Fibroblast of skin of right biceps (primary cell): ENCODE measurements at places on chromosomes 3 and 15.

- DNase-seq, result peak; percentile 90
These were observed 20.6 kb upstream of the PDE8A start for GRCh38 chr15:84961114-84961452.

GRCh38 chr15:27065151-27065550 is 94.2 kb downstream of the GABRG3 start:
- no peak for DNase-seq

DNA sequence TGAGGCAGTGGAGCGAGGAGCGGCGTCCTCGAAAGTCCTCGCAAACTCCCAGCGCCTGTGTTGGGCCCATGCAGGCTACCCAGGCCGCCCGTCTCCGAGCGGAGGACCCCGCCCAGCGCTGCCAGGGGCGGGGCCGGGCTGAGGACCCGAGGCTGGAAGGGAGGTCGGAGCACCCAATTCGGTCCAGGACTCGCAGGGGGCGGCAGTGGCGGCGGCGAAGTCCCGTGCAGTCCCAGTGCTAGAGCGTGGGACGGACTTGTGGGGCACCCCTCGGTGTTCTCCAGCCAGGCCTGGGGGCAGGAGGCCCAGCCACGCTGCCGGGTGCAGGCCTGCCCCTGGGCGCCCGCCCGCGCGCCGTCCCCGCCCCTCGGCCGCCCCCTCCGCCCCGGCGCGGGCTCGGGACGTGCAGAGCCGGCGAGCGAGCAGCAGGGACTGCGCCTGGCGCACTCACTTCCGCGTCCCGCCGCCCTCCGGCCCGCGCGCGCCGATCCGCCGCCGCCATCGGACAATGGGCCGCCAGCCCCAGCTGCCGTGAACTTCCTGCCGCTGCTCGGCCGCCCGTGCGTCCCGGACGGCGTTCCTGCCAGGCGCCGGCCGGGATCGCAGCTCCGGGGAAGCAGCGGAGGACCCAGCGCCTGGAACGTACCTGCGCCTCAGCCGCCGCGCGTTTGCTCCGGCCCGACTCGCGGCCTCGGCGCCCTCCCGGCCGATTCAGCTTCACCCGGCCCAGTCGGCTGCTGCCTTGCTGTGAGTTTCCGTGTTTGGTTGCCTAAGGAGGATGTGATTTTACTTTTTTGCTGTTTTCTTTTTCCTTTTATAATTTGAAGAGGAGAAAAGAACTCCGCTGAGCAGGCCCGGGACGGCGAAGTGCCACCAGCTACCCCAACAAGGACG is 596 bp upstream of the LIMD1 start:
- DNase-seq, result peak; percentile 80

DNA sequence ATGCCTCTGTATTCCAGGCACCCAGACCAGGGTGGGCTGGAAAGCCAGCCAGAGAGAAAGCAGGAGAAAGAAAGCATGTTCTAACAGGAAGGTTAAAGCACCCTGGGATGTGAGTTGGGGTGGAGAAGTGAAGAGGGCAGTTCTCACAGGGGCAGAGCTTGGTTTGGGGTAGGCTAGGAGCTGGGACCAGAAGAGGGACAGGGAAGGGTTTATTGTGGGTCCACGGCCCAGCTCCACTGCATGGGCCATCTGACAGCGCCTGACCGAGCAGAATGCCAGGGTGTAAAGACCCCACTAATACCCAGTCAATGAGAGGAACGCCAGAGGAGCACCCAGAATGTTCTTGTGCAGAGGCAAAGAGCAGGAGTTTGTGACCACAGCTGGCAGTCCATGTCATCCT is 27.1 kb upstream of the MAGEF1 start:
- no peak for DNase-seq

- DNase-seq, result no peak
These were observed 71.8 kb upstream of the HACD2 start for GRCh38 chr3:123656691-123657090.

- no peak for DNase-seq
These were observed 35.1 kb downstream of the CYFIP1 start for GRCh38 chr15:22945071-22945470.

- peak; percentile 96 for DNase-seq
These were observed 26.6 kb downstream of the SEMA7A start for GRCh38 chr15:74406992-74407705.

DNA sequence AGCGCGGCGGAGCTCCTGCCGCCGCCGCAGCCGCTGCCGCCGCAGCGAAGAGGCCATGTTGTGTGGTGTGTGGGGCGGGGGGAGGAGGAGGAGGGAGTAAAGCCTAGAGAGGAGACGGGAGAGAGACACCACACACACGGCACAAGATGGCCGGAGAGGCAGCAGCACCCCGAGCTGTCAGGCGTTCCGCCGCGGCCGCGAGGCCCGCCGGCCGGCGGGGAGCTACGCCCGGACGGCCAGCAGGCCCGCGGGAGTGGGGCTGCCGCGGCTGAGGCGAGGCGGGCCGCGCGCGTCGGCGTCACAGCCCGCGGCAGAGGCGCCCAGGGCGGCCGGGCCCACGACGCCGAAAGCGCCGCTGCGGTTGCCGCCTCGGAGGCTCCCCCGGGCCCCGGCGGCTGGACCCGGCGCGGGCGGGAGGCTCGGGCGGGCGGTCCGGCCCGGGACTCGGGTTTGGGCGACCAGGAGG is 17.4 kb upstream of the CHD2 start:
- no peak for DNase-seq

DNA sequence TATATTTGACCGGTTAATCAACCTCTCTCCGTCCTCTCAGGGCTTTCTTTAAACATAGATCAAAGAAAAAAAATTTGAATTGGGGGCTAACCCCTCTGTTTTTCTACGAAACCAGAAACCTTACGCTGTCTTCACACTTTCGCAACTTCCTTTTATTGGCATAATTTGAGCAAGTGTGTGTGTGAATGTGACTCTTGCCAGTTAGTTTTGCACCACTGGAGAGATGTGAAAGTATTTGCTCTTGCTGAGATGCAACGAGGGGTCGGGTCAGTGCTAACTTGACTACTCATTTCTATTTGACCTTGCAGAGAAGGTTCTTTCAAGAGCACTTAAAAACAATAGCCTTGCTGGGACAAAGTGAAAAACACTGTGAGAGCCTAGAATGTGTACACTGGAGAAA is 81.2 kb downstream of the FAM43A start:
- DNase-seq, result no peak

DNA sequence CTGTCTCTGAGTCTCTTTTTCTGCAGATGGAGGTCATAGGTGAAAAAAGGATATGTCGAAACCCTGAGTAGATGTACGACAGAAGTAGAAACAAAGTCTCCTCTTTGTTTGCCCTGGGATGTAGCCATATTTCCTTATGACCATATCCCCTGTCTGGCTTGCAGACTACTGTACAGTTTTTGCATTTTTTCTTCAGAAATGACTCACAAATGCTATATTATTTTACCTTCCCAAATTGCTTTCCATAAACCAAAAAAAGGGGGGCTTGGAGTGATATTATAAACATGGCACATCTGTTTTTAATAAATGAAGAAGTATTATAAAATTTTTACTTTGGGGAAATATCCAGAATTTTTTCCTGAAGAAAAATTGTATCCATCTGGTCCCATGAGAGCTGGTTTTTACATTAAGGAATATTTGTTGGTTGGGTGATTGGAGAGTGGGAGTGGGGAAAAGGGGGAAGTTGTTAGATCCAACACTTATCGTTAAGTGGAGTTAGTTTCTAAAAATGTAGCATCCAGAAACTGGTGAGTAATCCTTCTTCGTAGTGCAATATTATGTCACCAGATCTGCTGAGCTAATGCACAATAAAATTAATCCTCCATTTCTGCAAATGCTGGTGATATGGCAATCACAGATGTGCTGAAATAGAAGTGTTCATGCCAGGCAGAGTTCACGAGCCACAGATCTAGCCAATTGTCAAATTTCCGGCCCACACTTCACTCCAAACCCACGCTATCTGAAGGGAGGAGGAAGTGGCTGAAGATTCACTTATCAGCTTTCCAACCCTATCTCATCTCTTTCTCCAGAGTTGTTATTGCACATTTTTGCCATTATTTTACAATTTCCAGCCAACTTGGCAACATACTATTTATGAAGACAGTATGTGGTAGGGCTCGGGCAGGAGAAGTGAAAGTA is 313.6 kb upstream of the ATP11B start:
- peak; percentile 78 for DNase-seq

- DNase-seq, result no peak
These were observed 37.4 kb upstream of the P2RY12 start for GRCh38 chr3:151421938-151422337.

DNA sequence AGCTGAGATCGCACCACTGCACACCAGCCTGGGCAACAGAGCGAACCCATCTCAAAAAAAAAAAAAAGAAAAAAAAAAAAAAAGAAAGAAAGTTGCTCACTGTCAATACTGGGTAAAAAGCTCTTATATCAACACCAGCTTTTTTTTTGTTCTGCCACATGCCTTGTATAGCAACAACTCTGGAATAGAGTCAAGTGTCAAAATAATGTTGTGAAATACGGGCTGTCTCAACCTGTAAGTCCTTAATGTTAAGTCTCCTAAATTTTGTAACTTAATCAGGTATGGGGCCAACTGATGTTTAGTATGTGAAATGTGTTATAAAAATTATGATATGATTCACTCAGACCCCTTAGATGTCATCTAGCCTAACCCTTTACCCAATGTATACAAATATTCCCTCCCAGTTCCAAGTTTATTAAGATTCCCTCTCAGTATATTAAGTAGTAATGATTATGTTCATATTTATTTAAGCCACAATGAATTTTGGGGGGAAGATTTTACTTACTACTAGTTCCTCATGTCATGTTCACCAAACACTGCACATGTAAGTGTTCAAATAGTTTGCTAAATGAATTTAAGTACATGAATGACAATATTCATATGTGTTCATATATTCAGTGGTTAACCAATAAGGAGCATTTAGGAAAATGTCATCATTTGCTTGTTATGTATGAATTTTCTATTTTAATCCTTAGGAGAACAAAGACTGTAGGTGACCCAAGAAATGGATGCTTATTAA is 52.2 kb downstream of the GPR160 start:
- DNase-seq, result no peak

- DNase-seq, result no peak
These were observed 38.3 kb upstream of the BHLHE40 start for GRCh38 chr3:4940985-4941384.

- no peak for DNase-seq
These were observed 300.6 kb downstream of the VPS13C start for GRCh38 chr15:61759639-61760038.

DNA sequence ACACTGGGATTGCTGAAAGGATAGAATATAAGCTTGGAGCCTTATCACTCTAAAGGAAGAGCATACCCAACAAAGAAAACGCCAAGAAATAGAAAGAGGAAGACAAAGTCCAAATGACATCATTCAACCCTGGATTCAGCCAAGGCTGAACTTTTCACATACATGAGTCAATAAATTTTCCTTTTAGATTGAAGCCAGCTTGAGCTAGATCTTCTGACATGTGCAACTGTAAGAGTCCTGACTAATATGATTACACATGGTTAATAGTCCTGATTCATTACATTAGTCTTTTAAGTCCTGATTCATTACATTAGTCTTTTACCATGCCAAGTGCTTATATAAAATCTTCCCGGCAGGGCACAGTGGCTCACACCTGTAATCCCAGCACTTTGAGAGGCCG is 13.6 kb upstream of the DENND6A start:
- DNase-seq, result peak; percentile 88

GRCh38 chr15:69825941-69826818 is 271.5 kb downstream of the TLE3 start:
- DNase-seq, result peak; percentile 47

DNA sequence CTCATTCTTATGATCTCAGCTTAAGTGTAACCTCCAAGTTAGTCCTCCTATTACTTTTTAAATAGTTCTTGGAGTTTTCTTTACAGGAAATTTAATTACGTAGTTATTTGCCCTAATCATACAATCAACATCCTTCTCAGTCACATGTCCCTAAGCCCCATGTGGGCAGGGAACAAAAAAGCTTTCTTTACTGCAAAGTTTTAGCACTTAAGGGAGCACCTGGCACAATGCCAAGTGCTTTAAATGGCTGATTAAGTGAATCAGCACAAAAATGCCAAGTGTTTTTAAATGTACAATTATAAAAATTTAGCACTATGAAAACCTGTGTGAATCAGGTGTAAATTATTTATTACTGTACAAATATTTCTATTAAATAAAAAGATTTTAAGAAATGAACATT is 445.3 kb downstream of the C3orf38 start:
- DNase-seq, result peak; percentile 21

GRCh38 chr15:57477736-57478522 is 101.6 kb downstream of the CGNL1 start:
- DNase-seq, result no peak

DNA sequence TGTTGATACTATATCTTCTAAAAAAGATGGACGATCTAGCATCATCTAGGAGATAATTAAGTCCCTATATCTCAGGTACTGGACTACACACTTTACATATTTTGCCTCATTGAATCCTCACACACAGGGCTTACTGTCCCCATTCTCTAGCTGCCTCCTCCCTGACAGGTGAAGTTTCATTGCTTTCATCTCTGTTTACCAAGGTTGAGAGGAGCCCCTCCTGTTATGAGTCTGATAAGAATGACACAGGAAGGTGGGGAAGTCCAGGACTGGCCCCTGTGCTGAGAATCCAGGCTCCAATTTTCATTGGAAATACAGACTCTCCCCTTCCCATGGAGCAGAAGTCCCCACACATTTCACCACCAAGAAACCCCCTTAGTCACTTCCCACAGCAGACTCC is 105.2 kb downstream of the XXYLT1 start:
- no peak for DNase-seq

DNA sequence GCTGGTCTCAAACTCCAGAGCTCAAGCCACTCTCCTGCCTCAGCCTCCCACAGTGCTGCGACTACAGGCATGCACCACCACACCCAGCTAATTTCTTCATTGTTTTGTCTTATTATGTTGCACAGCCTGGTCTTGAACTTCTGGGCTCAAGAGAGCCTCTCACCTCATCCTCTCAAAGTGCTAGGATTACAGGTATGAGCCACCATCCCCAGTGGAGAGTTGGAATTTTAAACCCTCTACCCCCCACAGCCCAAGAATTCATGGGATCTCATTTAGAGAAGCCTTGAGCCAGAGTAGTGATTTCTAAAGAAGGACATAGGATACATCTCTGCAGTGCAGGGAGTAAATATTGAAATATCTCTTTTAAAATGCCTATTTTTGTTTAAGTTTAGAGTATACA is 221.1 kb downstream of the CACNA2D3 start:
- DNase-seq, result no peak

DNA sequence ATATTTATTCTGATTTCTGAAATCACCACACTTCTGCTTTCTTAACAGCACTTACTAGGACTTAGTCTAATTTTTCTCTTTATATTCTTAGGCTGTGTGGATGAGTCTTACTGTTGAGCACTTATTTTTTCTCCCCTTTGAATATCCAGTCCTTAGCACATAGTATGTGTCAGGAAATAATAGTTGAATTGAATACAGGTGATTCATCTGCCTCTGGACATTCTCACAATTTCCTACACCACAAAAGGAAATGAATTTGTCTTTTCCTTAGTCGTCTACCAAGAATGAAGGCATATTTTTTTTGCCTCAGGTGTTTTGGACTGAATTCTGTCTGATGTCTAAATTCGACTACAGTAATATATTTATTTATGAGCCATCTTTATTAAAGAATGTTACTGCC is 204.2 kb downstream of the GHSR start:
- peak; percentile 68 for DNase-seq

DNA sequence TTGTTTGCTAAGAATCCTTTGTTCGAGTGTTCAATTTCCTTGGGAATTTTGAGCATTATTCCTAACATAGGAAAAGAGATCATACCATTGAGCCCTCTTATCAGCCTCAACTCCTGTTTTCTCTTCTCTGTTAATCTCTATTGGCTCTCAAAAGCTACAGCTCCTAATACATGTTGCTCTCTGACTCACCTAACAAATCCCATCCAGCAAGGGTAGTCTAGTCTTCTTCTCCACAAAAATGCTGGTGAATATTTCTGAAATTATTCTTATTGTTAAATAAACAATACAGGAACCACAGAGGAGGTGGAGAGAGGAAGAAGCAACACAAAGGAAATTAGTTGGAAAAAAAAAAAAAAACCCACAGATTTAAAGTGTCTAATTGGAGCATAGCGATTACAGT is 325.8 kb upstream of the NAALADL2 start:
- peak; percentile 89 for DNase-seq
